Stimulated activated CD4-positive, alpha-beta T cell treated with anti-CD3 and anti-CD28 coated beads, Interleukin-4, amount 100 ng/mL, for 1 hour (primary cell): ENCODE measurements at places on chromosomes 16 and 17.
A peak's percentile ranks its signal among the peaks of the same experiment; 100 is the strongest.

DNA sequence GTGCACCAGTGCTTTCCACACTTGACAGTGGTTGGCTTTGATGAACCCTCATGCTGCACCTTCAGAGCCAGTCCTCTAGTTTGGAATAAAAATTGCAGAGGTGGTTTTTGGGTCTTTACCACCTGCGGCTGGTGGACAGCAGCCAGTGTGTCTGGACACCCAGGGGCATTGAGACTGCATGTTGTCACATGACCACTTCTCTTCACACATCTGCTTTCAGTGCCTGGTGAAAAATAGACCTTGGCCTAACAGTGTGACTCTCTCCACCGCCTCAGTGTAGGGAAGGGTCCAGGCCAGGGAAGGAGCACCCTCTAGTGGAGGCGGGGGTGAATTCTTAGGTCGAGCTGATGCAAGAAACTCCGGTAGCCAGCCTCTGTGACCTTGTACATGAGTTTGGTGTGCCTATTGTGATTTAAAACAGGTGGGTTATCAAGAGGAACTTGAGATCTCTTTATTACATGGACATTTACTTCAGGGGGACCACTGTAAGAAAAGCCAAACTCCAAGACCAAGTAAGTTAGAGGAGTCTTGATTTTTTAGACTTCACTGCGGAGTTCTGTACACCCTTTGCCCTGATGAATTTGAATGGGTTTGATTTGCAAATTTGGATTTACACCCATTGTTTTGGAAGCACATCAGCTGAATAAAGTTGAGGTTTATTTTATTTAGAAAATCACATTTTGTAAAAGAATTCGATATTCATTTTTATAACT lies 17.9 kb downstream of the GOSR2 start:
- peak; percentile 68 for DNase-seq

DNA sequence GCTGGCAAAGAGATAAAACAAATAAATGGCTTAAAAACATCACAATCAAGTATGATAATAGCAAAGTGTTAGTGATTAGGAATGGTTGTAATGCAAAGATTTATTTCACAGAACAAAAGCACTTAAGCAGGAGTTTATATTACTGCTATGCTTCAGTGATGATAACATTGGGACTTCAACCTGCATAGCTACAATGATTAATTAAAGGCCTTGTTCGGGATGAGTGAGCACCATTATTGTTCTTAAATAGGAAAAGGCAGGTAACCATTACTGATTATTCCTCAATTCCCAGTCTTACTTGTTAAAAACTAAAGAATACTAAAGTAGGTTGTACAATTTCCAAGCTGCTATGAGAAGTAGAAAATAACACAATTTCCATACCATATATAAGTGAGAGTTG lies 1247.5 kb upstream of the CDH8 start:
- no peak for DNase-seq

DNA sequence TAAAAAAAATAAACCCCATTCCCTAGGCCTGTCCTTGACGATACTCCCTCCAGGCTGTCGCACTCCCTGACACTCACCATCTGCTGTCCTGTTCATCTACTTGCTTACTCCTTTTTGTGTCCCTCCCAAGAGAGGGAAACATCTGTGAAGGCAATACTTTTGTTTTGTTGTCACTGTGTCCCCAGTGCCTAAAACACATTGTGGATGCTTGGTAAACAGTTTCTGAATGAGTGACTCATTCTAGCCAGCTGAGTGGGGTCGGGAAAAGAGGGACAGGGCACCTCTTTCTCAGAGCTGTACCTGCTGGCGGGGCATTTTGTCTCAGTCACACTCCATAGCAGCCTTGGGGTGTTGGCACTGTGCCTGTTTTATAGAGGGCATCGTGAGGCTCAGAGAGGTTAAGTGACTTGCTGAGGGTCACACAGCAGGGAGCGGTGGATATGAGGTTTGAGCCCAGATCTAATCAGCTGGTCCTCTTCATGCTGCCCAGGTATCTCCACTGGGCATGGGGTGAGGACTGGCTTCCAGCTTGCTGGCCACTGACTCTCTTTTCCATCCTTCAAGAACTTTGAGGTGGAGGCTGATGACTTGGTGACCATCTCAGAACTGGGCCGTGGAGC lies 15.6 kb downstream of the MAP2K3 start:
- DNase-seq = no peak

- DNase-seq = no peak
Observed at GRCh38 chr17:42159796-42160530, 5.2 kb upstream of the RAB5C start.

- DNase-seq = peak; percentile 54
Observed at GRCh38 chr16:71412270-71413160, 29.3 kb downstream of the TLE7 start.

- peak; percentile 19 for DNase-seq
Observed at GRCh38 chr16:23509782-23510163, 521 bp downstream of the GGA2 start.

DNA sequence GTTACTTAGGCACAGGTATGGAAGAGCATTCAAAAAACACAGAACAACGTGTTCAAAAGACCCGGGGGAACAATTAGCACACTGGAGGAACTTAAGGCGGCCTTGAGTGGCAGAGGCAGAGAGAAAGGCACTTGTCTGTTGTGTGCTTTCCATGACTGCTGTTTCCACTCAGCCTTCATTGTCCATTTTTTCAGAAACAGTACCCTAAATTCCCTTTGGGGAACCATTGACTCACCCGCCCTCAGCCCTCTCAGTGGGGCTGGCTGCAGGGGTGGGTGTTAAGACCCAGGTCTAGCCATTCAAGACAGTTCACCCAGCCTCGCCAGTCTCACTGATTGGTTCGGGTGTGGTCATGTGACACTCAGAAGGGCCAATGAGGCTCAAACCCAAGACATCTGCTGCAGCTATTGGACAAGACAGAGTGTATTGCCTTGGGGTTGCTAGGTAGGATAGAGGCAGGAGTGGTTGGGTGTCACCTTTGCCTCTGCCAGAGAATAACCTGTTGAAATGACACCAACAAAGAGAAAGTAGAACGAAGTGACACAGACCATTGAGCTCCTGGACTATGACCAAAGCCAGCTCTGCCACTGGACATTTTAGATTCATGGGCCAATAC lies 19.6 kb upstream of the CEP20 start:
- DNase-seq = peak; percentile 3

DNA sequence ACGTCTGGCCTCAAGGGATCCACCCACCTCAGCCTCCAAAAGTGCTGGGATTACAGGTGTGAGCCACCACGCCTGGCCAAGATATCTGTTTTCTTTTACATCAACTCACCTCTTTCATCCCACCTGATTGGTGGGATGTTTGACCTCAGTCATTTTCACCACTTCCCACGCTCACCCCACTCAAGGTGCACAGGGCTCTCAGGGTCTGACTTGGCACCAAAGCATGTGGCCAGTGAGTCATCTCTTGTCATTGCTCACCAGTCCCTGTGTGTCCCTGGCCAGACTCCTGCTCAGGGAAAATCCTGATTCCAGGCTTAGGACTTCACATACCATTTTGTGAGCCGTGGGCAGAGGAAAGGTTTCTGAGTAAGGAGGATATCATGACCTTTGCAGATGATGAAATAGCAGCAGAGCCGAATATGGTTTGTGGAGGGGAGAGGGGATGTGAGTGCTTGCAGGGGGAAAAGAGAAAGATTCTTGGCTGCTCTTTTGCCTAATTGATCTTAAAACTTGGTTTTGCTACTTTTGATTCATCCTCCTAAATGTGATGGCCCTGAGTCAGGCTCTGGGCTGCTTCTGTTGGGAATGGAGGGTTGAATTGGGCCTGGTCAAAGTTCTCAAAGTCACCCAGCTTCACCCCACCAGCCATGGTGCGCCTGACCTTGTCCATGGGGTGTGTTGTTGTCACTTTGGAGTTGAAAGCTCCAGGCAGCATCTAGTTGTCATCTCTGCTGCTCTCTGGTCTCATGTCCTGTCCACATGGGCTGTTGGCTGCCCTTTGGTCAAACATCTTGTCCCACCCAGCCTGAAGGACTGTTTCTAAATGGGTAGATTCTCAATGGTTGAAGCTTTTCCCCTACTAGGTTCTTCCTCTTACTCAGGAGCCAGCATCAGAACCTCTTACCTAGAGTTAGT lies 6.0 kb upstream of the KCNH6 start:
- DNase-seq = no peak

GRCh38 chr16:65681406-65681805 lies 559.5 kb upstream of the CDH11 start:
- DNase-seq = no peak

DNA sequence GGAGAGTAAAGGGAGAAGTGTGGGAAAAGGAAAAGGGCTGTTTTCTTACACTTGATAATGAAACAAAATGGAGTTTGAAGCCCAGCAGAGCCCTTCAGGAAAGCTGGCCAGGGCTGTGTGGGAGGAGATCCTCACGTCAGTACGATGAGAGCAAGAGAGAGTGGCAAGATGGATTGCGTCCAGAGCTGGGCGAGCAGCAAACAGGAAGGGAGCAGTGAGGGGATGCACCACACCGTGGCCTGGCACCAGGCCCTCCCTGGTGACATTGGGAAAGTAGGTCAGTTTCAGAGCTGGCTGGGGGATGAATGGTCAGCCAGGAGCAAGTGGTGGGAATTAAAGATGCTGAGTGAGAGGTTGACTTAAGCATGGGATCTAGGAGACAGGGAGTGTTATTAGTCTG lies 273.6 kb downstream of the GRIN2A start:
- DNase-seq = no peak

DNA sequence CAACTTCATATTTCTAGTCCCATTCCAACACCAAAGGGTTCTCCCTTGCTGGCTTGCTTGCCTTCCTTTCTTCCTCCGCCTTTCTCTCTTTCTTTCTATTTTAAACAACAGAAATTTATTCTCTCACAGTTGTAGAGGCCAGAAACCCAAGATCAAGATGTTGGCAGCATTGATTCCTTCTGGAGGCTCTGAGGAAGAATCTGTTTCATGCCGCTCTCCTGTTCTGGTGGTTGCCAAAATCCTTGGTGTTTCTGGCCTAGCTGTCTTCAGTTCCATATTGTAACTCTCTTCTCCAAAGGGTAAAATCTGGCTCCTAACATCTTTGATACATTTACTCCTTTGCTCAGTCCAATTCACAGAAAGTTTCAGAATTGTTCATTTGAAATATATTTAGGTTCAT lies 3.0 kb upstream of the ANKRD40CL start:
- DNase-seq = no peak

- no peak for DNase-seq
Observed at GRCh38 chr17:49552070-49552751, 23.5 kb upstream of the NXPH3 start.

- no peak for DNase-seq
Observed at GRCh38 chr16:64133366-64133765, 988.5 kb downstream of the CDH11 start.

DNA sequence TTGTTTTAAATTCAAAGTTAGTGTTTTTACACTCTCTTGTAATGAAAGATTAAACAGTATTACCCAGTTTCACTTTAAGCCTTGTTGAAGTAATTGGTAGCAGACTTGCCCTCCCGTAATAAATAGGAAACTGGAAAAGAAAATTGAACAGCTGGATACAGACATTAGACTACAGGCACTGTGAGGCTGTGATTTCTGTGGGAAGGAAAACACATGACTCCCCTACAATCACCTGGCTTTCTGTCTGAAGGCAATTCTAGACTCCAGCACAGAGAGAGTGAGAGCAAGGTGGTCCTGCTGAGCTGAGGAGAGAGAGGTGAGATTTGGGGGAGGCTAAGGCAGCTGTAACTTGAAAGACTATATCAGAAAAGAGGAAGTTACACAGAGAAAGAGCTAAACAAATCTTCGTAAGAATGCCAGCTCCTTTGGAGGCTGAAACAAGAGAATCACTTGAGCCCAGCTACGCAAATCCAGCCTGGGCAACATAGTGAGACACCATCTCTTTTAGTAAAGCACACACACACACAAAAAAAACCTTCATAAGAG lies 57.8 kb upstream of the CDYL2 start:
- no peak for DNase-seq

GRCh38 chr17:59355702-59356325 lies 24.4 kb downstream of the YPEL2 start:
- no peak for DNase-seq

DNA sequence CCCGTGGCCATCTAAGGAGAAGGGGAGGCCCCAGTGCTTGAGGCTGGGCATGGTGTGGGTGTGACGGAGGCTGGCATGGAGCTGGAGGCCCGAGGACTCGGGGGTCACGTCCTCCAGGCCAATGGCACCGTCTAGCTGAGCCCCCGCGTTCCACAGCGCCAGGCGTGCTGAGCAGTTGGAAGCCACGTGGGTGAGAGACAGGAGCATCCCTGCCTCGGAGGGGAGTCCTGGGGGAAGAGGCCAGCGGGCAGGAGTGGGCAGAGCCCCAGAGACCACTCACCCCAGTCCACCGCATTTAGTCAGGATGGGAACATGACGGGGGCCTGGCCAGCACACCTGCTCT lies 78.8 kb downstream of the RMI2 start:
- no peak for DNase-seq

- DNase-seq = no peak
Observed at GRCh38 chr17:19334331-19334730, 28.2 kb downstream of the B9D1 start.

- no peak for DNase-seq
Observed at GRCh38 chr16:79298476-79298875, 302.1 kb downstream of the MAF start.

DNA sequence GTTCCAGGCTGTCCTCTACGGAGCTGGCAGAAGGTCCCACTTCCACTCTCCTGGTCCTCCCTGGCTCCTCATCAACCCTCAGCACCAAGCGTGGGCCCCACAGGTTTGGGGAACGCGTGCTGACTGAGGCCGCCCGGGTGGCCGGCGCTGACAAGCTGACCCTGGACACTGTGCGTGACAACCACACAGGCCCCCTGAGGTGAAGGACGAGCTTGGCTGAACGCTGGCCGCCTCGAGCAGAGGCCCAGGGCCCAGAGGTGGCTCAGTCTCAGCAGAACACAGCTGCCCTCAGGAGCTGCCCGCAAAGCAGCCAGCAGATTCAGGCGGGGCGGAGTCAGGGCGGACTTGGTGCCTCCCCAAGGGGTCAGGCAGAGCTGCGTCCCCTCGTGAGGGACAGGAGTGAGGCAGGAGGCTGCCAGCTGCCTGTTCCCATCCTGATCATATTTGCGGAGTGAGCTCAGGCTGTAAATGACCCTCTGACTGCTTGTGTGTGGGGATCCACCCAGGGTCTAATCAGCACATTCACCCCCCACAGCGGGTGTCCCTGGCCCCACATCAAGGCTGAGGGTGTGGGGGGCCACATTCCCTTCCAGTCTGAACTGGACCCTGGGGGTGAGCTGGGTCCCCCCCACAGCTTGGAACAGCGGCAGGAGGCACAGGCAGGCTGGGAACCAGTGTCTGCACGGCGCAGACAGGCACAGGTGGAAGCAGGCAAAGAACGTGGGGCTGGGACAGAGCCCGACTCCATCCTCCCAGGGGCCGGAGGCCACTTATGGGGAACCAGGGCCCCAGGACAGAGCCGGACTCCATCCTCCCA lies 105.1 kb upstream of the METRNL start:
- no peak for DNase-seq

DNA sequence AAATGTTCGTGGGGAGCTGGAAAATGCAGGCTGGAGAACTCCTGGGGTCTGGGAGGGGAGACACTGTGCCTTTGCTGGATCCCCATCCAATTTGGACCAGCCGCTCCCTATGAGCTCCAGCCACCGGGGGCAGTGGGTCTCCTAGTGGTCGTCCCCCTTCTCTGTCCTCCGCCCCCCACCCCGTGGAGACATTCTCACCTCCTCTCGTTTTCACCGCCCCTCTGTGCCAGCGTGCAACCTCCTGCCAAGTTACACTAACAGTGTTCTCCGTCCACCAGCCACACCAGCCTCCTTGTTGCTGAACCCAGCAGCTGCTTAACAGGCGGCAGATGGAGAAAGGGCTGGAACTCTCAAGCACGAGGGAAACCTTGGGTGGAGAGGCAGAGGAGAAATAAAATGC lies 67.4 kb upstream of the SOX9 start:
- DNase-seq = no peak
